ELR (cell line): ENCODE measurements at places on chromosomes 7 and 10.

DNA sequence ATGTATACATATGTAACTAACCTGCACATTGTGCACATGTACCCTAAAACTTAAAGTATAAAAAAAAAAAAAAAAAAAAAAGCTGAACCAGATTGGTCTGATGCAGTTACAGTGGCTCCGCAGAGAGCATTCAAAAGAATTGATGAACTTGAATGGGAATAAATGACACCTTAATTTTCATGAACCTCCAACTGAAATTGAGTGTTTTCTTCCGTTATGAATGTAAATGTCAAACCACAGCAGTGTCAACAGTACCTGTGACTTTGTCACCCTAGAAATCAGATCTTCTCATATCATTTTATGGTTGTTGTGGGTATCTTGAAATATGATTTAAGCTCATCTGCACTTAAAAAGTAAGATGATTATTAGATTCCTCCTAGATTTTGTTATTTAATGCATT lies 32.7 kb upstream of the SRGN start:
- no peak for DNase-seq

DNA sequence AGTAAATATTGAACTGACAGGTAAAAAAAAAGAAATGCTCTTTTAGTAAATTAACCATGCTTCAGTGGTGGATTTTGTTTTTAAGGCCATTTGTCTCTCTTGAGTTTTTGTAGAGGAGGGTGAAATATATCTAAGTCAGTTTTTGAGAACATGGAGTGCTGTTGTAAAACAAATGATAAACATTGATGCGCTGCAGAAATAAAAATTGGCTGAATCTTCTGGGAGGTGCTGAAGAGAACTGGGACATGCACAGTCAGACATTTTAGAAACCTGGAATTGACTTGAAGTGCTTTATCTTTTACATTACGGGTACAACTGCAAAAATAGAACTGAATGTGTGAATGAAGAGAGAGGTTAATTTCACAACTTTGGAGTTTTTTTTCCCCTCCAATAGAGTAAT lies 203.0 kb upstream of the HDAC9 start:
- no peak for DNase-seq

DNA sequence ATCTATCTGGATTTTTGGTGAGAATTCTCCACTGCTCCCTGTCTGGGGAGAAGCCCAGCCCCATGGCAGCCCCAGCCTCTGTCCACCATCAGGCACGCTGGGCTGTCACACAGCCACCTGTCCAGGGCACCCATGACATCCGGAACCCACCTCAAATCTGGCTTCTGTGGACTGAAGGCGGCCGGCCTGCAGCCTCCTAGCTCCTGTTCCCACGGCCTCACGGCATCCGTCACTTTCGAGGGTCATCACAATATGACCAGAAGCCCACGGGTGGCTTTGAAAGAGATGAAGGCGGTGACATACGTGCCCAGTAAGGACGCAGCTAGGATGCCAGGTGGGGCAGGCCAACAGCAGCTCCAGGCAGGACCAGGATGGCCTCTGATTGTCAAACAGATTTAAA lies 140.9 kb downstream of the PTPRN2 start:
- DNase-seq: no peak

DNA sequence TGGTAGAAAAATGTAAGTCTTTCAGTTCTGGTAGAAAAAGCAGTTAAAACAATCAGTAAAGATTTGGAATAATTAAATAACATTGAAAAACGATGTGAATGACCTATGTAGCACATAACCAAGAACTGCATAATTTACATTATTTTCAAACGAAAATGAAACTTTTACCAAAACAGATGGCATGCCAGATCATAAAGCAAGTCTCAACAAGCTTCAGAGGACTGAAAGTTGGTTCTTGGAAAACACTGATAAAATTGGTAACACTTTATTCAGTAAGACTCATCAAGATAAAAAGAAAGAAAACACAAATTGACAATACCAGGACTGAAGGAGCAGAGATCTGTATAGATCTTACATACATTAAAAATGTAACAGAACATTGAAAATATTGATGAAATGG lies 92.8 kb downstream of the VIPR2 start:
- DNase-seq: no peak

GRCh38 chr7:88761779-88762178 lies 2.3 kb downstream of the ZNF804B start:
- no peak for DNase-seq

DNA sequence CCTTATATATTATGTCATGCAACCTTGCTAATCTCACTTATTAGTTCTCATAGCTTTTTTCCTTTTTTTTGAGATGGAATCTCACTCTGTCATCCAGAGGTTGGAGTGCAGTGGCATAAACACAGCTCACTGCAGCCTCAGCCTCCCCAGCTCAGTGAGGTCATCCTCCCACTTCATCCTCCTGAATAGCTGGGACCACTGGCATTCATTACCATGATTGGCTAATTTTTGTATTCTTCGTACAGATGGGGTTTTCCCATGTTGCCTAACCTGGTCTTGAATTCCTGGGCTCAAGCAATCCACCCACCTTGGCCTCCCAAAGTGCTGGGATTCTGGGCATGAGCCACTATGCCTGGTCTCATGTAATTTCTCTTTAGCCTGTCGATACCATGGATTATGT lies 89.1 kb upstream of the TRIM24 start:
- peak; percentile 12 for DNase-seq

DNA sequence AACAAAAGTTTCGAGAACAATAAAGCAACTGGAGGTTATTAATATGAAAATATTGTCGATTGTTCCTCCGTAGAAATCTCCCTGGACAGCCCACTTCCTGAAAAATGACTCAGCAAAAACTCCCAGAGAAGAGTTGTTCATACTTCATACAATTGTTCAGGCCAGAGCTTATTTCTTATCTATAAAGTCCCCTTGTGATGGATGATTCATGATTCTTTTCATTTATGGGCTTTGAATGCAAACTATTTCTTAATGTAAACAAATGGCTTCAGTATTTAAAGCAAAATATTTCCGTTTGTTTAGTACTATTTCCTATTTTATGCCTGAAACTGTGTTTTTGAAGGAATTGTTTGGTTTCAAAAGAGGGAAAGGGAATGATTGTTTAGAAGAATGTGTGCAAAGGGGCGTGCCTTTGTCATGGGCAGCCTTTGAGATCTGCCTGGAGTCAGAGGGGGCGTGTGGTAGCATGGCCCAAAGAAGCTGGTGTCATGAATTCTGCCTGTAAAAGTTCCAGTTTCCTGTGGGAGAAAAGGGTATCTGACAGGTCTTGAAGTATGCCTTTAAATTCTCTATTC lies 26.2 kb upstream of the EXOC6 start:
- DNase-seq: peak; percentile 96

DNA sequence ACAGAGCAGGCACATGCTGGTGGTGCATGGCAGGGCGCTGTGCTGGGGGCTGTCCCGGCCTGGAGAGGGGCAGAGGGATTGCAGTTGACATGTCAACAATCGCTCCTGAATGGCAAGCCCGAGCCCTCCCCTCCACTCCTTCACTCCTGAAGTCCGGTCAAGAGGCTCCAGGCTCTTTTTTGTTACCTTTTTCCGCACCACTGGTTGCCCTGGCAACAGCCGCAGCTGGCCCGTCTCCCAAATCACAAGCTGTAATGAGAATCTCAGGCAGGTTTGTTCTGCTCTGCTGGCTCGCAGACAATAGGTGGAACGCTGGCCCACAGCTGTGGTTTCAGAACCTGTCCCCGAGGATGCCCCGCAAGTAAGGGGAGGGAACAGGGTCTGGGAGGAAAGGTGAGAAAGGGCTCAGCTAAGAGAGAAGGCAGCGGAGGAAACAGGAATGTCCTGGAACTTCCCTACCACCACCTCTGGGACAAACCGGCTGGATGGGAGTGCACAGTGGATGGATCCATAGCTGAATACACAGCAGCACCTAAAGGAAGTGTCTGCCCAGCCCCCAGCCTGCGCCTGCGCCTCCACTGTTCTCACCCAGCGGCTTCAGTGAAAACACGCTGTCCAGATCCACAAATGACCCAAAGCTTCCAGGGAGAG lies 58.9 kb downstream of the CALML3 start:
- DNase-seq: no peak

DNA sequence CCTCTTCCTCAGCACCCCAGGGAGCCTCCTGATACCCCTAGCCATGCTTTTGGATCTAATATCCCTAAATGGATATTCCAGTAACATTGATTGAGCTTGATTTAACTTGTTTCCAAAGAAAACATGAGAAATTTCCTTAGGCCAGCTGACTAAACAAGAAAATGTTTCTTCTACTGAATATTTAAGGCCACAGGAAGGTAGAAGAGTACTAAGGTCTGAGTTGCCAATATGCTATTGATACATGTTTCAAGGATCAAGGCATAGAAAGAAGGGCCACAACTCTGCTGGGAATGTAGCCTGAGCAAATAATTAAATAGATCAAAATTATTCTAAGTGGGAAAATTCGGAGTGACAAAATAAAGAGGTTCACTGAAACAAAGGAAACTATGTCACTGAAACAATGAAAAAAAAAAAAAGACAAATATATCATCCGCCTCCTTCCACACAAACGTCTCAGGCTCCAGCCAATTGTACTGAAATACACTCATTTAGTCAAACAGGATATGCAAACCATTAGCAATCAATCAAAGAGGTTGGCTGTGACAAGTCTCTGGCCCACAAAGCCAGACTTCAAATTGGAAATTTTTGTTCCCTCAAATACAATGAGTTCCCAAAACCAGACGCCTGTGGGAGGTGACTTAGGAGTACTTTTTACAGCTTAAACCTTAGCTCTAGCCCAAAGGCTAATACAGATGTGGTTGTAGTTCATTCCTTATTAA lies 396.2 kb downstream of the HTR7 start:
- no peak for DNase-seq

GRCh38 chr7:32043688-32044087 lies 26.5 kb downstream of the PDE1C start:
- DNase-seq: peak; percentile 59

DNA sequence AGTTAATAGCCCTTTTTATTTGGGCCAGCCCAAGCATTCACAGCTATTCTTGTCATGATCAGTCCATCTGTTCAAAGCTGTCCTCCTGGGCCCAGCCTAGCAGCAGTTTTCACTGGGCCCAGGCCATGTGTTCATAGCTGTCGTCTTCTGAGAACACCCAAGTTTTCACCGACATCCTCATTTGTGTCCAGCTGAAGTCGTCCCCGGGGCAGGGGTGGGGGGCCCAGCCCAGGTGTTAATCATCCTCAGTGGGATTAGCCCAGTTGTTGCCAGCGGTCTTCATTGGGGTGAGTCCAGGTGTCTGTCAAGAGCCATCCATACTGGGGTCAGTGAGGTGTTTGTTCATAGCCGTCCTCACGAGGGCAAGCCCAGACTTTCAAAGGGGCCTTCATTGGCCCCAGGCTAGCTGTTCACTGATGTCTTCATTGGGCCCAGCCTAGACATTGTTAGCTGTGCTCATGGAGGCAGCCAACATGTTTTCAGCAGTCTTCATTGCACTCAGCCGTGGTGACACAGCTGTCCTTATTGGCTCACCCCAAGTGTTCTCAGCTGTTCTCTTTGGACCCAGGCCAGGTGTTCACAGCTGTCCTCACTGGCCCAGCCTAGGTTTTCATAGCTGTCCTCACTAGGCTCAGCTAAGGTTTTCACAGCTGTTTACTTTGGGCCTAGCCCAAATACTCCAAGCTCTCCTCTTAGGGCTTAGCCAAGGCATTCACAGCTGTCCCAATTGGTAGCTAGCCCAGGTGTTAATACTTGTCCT lies 10.0 kb downstream of the FRG2B start:
- no peak for DNase-seq

GRCh38 chr7:41942468-41943093 lies 239.7 kb upstream of the INHBA start:
- DNase-seq: peak; percentile 47

DNA sequence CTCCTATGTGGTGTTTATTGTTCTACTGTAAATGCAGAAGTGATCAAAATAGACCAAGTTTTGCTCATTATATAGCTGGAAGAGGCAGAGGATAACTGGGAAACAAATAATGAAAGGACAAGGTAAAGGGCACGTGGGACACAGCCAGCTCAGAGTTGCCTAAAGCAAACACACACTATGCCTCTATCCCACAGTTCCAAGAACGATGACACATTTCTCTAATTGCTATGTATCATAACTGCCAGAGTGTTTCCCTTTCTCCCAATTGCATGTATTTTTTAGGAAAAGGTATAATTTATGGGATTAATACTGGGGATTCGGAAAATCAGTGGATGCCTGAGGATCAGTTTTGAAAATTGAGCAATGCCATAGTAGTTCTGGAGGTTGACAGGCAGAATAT lies 49.0 kb downstream of the CCDC71L start:
- DNase-seq: peak; percentile 52

- DNase-seq: no peak
Measured at GRCh38 chr7:70314221-70314620, 715.9 kb downstream of the AUTS2 start.

- DNase-seq: no peak
Measured at GRCh38 chr7:100384628-100385294, 11.5 kb downstream of the PILRA start.

GRCh38 chr7:29607889-29608288 lies 44.3 kb downstream of the PRR15 start:
- DNase-seq: peak; percentile 90

- no peak for DNase-seq
Measured at GRCh38 chr10:17162828-17163227, 33.2 kb upstream of the CUBN start.

DNA sequence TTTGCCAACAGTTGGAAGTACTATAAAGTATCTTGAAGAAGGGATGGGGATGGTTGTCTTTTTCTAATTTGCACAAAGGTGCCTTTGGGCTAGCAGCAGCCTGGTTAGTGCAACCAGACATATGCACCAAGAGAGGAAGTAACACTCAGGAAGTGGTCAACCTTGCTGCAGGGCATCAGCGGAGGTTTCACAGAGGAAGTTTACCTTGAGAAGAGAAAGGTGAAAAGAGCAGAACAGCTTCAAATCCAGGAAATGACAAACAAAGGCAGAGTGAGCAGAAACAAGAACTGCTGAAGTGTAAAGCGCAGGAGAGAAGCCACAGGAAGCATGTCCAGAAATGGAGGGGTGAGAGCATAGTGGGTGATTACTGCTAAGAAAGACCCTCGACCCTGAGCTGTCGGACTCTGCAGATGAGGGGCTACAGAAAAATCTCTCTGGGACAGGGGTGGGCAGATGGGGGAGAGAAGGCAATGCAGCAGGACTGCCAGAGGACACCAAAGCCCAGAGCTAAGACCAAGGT lies 66.9 kb downstream of the STK17A start:
- DNase-seq: peak; percentile 85

DNA sequence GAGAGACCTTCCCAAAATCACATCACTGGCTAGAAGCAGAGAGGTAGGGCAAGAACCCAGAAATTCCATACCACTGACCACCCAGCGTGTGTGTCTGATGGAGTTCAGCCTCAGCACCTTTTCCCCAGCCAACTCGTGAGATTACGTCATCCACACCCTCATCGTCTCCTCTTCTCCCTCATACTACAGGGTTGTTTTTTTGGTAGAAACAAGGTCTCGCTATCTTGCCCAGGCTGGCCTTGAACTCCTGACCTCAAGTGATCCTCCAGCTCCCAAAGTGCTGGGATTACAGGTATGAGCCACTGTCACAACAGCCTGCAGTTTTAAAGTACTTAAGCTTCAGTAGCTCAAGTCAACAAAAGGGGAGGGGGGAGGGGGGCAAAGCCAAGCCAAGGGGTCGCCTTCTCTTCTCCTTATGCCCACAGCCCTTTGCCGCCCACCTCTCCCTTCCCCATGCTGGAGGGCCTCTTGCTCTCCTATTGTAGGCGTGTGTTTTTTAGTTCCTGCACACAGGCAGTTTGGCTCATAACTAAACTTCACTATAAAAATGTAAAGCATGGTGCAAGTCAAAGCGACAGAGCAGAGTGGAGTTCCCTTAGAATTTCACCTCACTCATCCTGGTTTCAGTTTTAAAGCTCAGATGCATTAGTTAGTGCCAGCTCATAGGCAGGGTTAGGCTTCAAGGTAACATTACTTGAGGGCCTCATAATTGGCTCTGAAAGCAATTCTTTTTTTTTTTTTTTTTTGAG lies 5.2 kb upstream of the PRDX3 start:
- no peak for DNase-seq
